Esophagus muscularis mucosa (tissue), 4 donors: ENCODE measurements at places on chromosomes 5 and 9. TPM values are rescaled to one million over a fixed set of nuclear protein-coding genes. Genes with fewer than 3 reads are reported as not detected.

The IRX1 gene
- not detected for total RNA-seq

The NUTM2G gene
- not detected for total RNA-seq

The SLC6A7 gene
- not detected for total RNA-seq

The SLC25A2 gene
- total RNA-seq: 0.23 TPM

DNA sequence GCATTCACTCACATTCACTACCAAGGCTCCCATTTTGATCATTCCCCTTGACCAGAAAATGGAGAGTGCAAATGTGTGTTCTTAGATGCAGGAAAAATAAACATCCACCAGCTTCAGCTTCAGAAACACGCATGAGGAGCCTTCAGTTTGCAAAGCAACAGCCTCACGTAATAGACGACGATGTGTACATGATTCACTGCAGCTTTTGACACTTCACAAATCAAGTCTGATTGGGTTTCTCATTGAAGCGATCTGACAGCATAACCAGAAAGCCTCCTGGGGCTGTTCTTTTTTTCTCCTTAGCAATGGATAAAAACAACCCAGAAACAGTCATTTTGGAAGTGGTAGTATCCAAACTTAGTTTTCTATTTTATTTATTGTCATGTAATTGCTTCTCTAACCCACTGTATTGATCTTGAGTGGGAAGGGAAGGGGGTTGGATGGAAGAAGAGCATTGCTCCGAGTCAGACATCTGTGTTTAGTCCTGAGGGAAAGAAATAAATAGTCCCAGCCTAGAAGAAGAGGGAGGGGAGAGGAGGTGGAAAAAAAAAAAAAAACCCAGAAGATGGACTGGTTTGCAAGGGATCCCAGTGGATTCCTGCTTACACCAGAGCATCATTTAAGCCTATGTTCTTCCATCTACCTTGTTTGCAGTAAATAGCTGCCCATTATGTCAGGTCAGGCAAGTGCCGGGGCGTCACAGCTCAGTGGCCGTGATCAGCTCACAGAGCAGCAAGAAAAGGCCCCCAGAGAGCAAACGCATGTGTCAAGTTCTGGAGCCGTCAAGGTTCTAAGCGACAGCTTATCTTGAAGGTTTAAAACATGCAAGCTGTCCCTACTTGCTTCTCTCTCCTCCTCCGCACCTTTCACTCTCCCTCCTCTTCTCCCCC is 190.2 kb upstream of the SNX2 start:
- H3K4me1 ChIP-seq: no peaks in the 10 kb centered on the region
- H3K4me3 ChIP-seq: no peak overlapping the region
- H3K27ac ChIP-seq: no peak overlapping the region
- H3K27me3 ChIP-seq: peaks cover 4% of the 10 kb centered on the region

- no peak overlapping the region for H3K4me3 ChIP-seq
- DNase-seq: no peak
- no peaks in the 10 kb centered on the region for H3K36me3 ChIP-seq
- H3K27me3 ChIP-seq: no peaks in the 10 kb centered on the region
- H3K27ac ChIP-seq: no peak overlapping the region
- peaks cover 10% of the 10 kb centered on the region for H3K4me1 ChIP-seq
Observed at GRCh38 chr5:139985733-139986132, 57.4 kb downstream of the NRG2 start.

GRCh38 chr5:180140571-180140970 is 68.4 kb downstream of the RASGEF1C start:
- no peaks in the 10 kb centered on the region for H3K27me3 ChIP-seq
- no peaks in the 10 kb centered on the region for H3K4me1 ChIP-seq
- no peaks in the 10 kb centered on the region for H3K36me3 ChIP-seq

GRCh38 chr5:122101636-122102285 is 23.7 kb upstream of the LOX start:
- H3K4me1 ChIP-seq: no peaks in the 10 kb centered on the region
- H3K27ac ChIP-seq: no peak overlapping the region

GRCh38 chr5:128636361-128636760 is 98.3 kb upstream of the FBN2 start:
- DNase-seq: no peak
- H3K4me1 ChIP-seq: no peaks in the 10 kb centered on the region
- H3K27ac ChIP-seq: no peak overlapping the region
- no peak overlapping the region for H3K4me3 ChIP-seq

- DNase-seq: no peak
- H3K36me3 ChIP-seq: no peaks in the 10 kb centered on the region
- H3K27ac ChIP-seq: no peak overlapping the region
Observed at GRCh38 chr5:91787718-91788117, 404.6 kb upstream of the ARRDC3 start.
